ENCODE measurements at places on chromosomes 6 and 20.
A peak's percentile ranks its signal among the peaks of the same experiment; 100 is the strongest.

GRCh38 chr6:2958331-2958711 is 13.0 kb downstream of the SERPINB6 start:
- DNase-seq = no peak

DNA sequence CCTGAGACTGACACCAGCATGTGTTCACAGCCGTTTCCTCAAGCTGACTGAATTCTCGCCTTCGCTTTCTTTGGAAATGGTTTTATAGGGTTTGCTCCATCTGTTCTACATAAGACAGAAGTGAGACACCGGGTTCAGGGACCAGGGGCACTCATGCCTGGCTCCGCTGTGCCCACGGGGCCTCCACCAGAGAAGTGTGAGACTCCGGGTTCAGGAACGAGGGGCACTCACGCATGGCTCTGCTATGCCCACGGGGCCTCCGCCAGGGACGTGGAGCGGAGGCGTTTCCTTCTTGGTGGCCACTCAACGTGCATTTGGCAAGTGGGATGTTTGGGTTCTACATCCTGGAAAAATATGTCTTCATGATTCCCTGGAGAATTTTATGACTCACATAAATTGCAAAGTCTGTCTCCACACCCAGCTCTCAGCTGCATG is 106.6 kb downstream of the RNASET2 start:
- no peak for DNase-seq

GRCh38 chr6:87152526-87152955 is 2.8 kb upstream of the ZNF292 start:
- no peak for DNase-seq

- DNase-seq = no peak
Measured at GRCh38 chr6:33201147-33201545, 479 bp downstream of the SLC39A7 start.

GRCh38 chr20:12970372-12970821 is 38.4 kb upstream of the SPTLC3 start:
- peak; percentile 47 for DNase-seq

DNA sequence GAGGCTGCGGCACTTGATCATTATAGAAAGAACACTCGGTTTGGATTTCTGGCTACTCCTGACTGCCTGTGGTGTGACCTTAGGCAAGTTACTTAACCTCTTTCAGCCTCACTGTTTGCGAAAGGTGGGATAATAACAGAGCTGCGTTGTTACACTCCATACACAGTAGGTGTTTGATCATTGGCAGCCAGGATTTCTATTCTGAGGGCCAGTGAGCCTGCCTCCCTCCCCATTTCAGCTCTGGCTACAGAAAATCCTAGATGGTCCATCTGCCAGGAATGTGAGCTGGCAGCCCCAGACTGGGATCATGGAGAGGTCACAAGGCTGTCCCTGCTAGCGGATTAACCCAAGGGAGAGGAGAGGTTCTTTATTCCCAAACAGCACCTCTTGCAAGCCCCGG is 2.7 kb downstream of the KCNB1 start:
- no peak for DNase-seq

- peak; percentile 55 for DNase-seq
Measured at GRCh38 chr6:39777218-39777617, 15.0 kb upstream of the DAAM2 start.

GRCh38 chr6:117976030-117976651 is 69.1 kb downstream of the SLC35F1 start:
- DNase-seq = peak; percentile 13

DNA sequence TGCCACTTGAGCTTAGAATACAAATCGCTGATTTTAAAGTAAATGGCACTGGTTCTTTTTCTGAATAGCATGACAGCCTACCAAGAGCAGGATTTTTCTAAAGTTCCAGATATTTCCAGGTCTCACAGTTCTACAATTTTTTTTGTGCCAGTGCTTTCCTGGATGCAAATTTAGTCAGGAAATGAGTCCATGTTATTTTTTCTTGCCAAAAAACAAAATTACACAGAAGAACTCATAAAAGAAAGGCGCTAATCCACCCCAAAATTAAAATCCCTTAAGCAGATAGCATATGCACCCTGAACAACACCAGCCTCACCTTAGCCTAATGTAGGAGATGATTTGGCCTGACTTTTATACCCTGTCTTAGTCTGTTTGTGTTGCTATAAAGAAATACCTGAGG is 86.4 kb upstream of the ARG1 start:
- DNase-seq = no peak

DNA sequence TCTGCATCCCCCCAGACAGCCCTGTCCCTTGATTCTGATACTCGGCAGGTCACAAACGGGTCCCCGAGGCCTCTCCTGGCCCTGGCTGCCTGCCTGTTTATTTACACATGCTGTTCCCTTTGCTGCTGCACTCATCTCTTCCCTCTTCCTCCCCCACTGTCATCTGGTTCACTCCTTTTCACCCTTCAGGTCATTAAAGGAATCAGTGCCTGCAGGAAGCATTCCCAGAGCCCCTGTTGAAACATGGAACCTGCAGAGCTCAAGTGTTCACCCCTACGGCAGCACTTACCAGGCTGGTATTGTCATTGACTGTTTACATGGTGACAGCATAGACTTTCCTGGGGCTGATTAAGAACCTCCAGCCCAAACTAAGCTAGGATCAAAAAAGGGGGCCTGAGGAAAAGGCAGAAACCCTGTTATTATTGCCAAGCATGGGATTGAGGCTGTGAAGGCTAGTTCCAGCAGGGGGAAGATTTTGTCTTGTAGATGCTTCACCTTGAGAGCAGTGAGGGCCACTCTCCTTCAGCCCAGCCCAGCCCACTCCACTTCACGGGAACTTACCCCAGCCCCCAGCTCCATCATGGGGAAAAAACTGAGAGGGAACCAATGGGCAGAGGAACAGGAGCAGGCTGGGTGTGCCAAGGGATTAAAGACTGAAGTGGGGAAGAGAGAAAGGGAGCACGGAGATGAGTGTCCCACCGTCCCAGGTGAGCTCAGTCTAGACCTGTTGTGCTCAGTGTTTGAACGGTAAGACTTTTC is 73.2 kb downstream of the JPH2 start:
- DNase-seq = peak; percentile 67

DNA sequence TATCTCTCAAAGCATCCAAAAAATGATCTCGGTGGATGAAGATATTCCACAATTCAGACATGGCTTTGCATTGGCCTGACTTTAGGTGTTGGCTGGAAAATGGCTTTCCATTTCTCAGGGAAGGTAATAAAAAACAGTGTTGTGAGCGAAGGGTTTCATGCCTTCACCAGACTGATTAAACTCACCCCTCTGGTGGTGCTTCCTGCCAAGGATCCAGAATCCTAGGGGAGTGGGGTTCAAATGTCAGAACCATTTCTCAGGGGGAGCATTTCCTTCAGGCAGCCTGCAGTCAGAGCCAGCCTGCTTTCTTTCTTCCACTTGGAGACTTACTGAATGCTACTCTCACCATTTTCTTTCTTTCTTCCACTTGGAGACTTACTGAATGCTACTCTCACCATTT is 45.7 kb upstream of the SMIM28 start:
- DNase-seq = no peak

DNA sequence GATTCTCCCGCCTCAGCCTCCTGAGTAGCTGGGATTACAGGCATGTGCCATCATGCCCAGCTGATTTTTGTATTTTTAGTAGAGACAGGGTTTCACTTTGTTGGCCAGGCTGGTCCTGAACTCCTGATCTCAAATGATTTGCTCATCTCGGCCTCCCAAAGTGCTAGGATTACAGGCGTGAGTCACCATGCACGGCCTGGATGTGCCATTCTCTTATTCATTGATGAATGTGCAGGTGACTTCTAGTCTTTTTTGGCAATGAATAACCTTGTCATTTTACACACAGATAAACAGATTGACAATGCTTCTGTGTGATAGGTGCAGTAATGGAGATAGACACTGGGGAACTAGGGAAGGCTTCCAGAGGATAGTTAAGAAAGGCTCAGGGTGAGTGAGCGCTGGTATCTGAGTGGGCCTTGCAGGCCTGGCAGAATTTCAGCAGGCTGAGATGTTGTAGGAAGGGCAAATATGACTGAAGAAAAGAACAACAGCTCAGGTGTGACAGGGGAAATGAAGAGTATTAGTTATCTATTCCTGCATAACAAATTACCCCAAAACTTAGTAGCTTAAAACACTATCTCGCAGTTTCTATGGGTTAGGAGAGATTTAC is 23.3 kb downstream of the PPARD start:
- DNase-seq = no peak

DNA sequence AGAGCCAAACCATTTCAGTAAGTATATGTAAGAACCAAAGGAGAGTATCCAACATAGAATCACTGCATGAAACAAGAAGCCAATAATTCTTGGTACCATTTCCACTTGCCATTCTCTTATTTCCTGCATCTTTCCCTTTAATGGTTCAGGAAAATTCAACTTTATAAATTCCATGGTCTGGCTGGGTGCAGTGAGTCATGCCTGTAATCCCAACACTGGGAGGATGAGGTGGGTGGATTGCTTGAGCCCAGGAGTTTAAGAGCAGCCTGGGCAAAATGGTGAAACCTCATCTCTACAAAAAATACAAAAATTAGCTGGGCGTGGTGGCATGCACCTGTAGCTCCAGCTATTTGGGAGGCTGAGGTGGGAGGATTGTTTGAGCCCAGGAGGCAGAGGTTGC is 21.2 kb downstream of the NHLRC1 start:
- DNase-seq = no peak

DNA sequence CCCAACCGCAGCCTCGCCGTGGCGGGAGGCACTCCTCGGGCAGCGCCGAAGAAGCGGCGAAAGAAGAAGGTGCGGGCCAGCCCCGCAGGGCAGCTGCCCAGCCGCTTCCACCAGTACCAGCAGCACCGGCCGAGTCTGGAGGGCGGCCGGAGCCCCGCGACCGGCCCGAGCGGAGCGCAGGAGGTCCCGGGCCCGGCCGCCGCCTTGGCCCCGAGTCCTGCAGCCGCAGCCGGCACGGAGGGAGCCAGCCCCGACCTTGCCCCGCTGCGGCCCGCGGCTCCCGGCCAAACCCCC is 525 bp downstream of the PNRC1 start:
- DNase-seq = no peak

GRCh38 chr6:111534231-111534751 is 51.3 kb upstream of the REV3L start:
- peak; percentile 32 for DNase-seq

- DNase-seq = no peak
Measured at GRCh38 chr6:19370831-19371230, 466.3 kb upstream of the ID4 start.

- DNase-seq = no peak
Measured at GRCh38 chr6:166258854-166259276, 49.3 kb downstream of the PRR18 start.
